Testis (tissue), 5 donors: ENCODE measurements at places on chromosomes 7 and 10.

DNA sequence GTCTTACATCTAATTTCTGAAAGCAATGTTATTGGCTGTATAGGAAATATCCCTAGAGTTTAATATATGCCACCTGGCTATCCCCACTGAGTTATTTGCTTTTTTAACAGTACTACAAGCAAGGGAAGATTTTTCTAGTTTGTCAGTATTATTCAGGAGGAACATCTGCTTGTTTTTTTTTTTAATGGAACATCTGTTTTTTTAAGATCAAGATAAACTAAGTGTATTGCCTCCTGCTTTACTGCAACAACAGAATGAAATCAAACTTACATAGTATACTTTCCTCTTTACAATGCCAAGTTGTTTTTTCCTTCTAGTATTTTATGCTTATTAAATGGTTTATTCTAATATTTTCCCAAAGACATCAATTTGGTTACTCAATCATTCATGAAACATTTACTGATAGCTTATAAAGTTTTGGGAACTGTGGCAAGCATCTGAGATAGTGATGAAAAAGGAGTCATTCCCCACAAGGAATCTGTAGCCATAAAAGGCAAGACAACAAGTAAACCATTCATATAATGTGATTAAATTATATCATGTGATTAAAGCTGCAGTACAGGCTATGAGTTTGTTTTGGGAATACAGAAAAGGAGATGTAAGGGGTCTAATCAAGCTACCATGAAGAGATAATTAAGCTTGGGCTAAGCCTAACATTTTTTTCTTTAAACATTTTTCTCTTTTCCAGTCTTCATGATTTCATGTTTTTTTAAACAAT, 17.4 kb downstream of the MTPN start:
- no peak for DNase-seq
- H3K36me3 ChIP-seq = no peaks in the 10 kb centered on the region
- H3K27ac ChIP-seq = no peak overlapping the region
- H3K4me1 ChIP-seq = no peaks in the 10 kb centered on the region

GRCh38 chr10:33822774-33823173, 488.3 kb upstream of the NRP1 start:
- no peak overlapping the region for H3K27ac ChIP-seq
- H3K4me1 ChIP-seq = no peaks in the 10 kb centered on the region
- H3K4me3 ChIP-seq = no peak overlapping the region
- H3K36me3 ChIP-seq = no peaks in the 10 kb centered on the region
- DNase-seq = no peak

DNA sequence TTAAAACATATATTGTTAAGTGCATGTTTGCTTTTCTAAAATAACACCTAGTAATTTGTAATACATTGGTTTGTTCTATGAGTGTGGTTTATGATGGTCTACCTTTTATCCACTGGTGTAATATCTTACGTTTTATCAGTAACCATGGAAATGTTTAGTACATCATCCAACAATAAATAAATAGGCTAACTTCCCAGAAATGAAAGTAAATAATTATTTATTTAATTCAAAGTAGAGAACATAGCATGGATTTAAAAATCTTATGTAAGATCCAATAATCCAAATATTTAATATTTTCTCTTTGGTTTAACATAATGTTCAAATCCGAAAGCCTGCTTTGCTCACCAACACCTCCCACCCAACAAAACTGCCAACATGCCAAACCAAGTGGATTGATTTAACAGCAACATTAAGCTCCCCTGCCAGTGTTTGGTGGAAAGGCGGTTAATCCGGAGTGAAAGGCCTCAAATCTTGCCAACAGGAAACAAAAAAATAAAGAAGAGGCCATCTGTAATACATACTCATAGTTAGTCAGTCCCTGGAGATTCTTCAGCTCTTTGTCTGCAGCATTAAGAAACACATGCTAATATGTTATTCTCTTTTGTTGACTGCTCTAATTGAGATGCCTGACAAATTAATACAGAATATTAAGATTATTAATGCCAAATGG, 897.8 kb downstream of the CNTNAP2 start:
- DNase-seq = no peak
- no peak overlapping the region for H3K27ac ChIP-seq
- no peaks in the 10 kb centered on the region for H3K27me3 ChIP-seq
- no peaks in the 10 kb centered on the region for H3K36me3 ChIP-seq
- no peaks in the 10 kb centered on the region for H3K4me1 ChIP-seq
- no peak overlapping the region for H3K4me3 ChIP-seq

DNA sequence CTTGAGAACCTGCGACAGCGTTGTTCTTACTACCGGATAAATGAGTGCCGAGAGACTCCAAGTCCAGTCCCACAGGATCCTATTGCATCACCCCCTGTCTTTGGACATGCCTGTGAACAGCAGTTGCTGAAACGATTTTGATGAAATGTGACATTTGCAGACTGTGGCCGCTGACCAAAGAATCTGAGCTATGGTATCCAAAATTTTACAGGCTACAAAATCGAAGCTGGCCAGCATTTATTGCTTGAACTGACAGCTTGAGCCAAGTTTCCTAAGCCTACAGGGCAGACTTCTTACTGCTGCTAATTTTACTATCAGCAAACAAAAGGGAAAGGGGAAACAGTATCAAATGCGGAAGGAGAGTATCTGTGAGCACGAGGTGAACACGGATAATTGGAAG, 12.1 kb upstream of the NPVF start:
- no peaks in the 10 kb centered on the region for H3K36me3 ChIP-seq
- H3K4me3 ChIP-seq = no peak overlapping the region
- DNase-seq = no peak
- H3K27ac ChIP-seq = no peak overlapping the region

DNA sequence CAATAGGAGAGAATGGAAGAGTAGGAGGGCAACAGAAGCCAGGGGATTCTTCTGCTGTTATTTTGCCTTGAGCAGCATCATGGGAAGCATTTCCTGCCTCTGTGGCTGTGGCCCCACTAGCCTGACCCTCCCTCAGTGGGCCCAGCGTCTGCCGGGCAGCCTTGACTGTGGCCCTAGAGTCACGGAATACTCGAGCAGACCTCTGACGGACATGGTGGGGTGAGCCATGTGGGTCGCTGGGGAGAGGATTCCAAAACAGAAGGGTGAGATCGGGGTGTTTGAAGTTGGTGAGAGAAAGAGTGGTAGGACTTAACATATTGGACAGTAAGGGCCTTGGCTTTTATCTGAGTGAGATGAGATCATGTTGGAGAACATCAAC, 8.3 kb upstream of the PRKAG2 start:
- no peaks in the 10 kb centered on the region for H3K36me3 ChIP-seq
- no peak overlapping the region for H3K27ac ChIP-seq
- no peaks in the 10 kb centered on the region for H3K4me1 ChIP-seq
- no peak for DNase-seq

DNA sequence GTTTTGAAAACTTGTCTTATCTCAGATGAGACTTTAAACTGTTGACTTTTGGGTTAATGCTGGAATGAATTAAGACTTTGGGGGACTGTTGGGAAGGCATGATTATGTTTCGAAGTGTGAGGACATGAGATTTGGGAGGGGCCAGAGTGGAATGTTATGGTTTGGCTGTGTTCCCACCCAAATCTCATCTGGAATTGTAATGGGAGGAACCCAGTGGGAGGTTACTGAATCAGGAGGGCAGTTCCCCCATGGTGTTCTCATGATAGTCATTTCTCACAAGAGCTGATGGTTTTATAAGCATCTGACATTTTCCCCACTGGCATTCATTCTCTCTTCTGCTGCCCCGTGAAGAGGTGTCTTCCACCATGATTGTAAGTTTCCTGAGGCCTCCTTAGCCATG, 13.8 kb upstream of the POT1 start:
- no peaks in the 10 kb centered on the region for H3K27me3 ChIP-seq
- H3K27ac ChIP-seq = no peak overlapping the region
- no peak overlapping the region for H3K4me3 ChIP-seq
- H3K36me3 ChIP-seq = no peaks in the 10 kb centered on the region

GRCh38 chr10:121695731-121696464, 97.7 kb upstream of the FGFR2 start:
- H3K4me1 ChIP-seq = no peaks in the 10 kb centered on the region
- no peaks in the 10 kb centered on the region for H3K27me3 ChIP-seq
- H3K4me3 ChIP-seq = no peak overlapping the region
- no peak for DNase-seq
- no peak overlapping the region for H3K27ac ChIP-seq
- no peaks in the 10 kb centered on the region for H3K36me3 ChIP-seq

DNA sequence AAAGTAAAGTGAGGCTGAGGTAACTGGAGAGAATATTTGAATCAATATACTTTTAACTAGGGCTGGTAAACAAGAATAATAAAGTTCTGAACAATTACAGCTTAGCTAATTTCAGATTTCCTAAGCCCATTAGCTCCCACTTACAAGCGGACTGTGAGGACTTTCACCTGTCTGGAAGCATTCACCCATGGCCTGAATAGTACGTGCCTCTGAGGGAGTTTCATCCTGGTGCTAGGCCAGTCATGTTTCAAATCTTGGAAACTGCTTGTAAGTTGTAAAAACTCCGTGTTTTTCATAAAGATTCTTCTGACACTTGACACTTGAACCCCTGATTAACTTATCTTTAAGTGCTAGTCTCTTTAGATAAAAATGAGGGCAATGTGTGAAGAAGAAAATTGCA, 975.2 kb upstream of the GHITM start:
- H3K27ac ChIP-seq = no peak overlapping the region
- H3K4me1 ChIP-seq = no peaks in the 10 kb centered on the region
- H3K4me3 ChIP-seq = no peak overlapping the region
- DNase-seq = no peak

GRCh38 chr7:47979145-47979831, at the start of gene HUS1:
HUS1 (minus strand) TSS chr7:47979615; CDS start chr7:47979519, 96 bp downstream.
- peaks cover 10% of the 10 kb centered on the region for H3K4me1 ChIP-seq
- H3K27me3 ChIP-seq = no peaks in the 10 kb centered on the region
- H3K36me3 ChIP-seq = peaks cover 4% of the 10 kb centered on the region
- peak within 1 kb of the TSS; percentile 78 for H3K4me3 ChIP-seq

DNA sequence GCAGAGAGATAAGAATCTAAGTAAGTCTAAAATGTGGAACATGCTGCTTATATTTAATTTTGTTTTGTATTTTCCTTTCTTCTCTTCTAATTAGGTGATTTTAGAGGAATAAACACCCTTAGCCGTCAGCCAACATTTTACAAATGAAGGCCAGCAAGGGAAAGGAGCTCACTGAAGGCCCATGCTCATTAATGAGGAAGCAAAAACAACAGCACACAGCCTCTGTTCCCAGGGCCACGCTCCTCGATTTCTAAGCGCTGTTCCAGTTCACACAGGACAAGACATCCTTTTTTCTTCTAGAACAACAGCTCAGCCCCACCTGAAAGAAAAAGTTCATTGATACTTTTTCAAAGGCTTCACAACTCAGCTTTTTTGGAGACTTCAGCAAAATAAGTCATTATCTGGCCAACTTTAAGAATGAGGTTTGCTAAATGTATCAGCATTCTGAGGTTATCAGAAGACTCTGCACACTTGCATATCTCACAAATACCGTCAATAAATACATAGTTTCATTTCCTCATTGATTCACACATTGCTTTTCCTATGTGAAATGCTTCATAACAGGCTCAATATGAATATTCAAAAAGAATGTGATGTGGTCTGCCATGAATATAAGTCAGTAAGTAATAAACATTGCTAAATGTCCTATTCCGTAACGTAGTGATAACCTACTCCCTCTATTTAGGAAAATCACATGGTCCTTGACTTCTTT, 34.8 kb upstream of the SFMBT2 start:
- H3K27me3 ChIP-seq = no peaks in the 10 kb centered on the region
- DNase-seq = no peak
- H3K4me1 ChIP-seq = peaks cover 10% of the 10 kb centered on the region
- H3K36me3 ChIP-seq = no peaks in the 10 kb centered on the region

DNA sequence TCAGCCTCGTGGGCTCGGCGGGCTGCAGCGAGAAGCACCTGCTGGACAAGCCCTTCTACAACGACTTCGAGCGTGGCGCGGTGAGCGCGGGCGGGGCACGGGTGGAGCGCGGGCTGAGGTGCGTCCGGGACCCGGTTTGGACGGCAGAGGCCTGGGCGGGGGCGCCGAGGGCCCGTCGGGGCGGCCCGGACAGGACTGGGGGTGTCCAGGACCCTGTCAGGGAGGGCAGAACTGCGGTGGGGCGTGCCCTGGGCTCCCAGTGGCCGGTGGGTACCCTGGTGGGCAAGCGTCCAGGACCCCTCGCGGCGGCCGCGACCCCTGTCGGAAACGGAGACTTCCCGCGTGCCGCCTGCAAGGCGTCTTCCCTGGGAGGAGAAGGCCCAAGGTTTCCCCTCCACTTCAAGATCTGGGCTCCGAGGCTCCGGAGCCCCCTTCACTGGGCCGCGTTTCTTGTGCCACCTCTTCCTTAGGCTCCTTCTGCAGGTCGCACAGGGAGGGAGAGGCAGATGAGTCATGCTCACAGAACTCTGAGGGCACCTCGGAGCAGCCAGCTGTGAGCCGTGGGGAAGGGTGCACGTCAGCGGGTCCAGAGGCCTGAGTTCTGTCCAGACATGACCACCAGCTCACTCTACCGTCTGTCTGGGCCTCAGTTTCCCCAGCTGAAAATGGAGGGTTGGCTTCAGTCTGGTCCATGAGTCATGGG, 485 bp downstream of the ALOX5 start:
- no peak for DNase-seq
- H3K27me3 ChIP-seq = no peaks in the 10 kb centered on the region
- no peaks in the 10 kb centered on the region for H3K36me3 ChIP-seq
- H3K4me1 ChIP-seq = no peaks in the 10 kb centered on the region

- no peak overlapping the region for H3K27ac ChIP-seq
- no peaks in the 10 kb centered on the region for H3K27me3 ChIP-seq
- no peak overlapping the region for H3K4me3 ChIP-seq
- no peaks in the 10 kb centered on the region for H3K36me3 ChIP-seq
These were observed 30.2 kb downstream of the NOM1 start for GRCh38 chr7:156979711-156980110.

GRCh38 chr10:74118804-74119203, 31.8 kb downstream of the AP3M1 start:
- H3K27me3 ChIP-seq = no peaks in the 10 kb centered on the region
- DNase-seq = no peak
- no peak overlapping the region for H3K4me3 ChIP-seq
- no peaks in the 10 kb centered on the region for H3K36me3 ChIP-seq
- no peak overlapping the region for H3K27ac ChIP-seq
- no peaks in the 10 kb centered on the region for H3K4me1 ChIP-seq

GRCh38 chr7:46610746-46611145, 689.7 kb upstream of the IGFBP3 start:
- H3K36me3 ChIP-seq = no peaks in the 10 kb centered on the region
- DNase-seq = no peak
- no peaks in the 10 kb centered on the region for H3K27me3 ChIP-seq
- H3K27ac ChIP-seq = no peak overlapping the region
- H3K4me3 ChIP-seq = no peak overlapping the region

GRCh38 chr10:127880557-127880956, 12.2 kb downstream of the CLRN3 start:
- no peak for DNase-seq
- no peaks in the 10 kb centered on the region for H3K36me3 ChIP-seq
- no peak overlapping the region for H3K27ac ChIP-seq
- H3K4me3 ChIP-seq = no peak overlapping the region
- H3K27me3 ChIP-seq = no peaks in the 10 kb centered on the region
- H3K4me1 ChIP-seq = no peaks in the 10 kb centered on the region

GRCh38 chr7:133040674-133041073, 41.2 kb downstream of the CHCHD3 start:
- H3K4me3 ChIP-seq = no peak overlapping the region
- no peaks in the 10 kb centered on the region for H3K4me1 ChIP-seq
- H3K27me3 ChIP-seq = no peaks in the 10 kb centered on the region
- no peak for DNase-seq
